ENCODE measurements at places on chromosomes 2 and 18.

- no peak for DNase-seq
Measured at GRCh38 chr18:23493654-23494053, 9.7 kb upstream of the RMC1 start.

DNA sequence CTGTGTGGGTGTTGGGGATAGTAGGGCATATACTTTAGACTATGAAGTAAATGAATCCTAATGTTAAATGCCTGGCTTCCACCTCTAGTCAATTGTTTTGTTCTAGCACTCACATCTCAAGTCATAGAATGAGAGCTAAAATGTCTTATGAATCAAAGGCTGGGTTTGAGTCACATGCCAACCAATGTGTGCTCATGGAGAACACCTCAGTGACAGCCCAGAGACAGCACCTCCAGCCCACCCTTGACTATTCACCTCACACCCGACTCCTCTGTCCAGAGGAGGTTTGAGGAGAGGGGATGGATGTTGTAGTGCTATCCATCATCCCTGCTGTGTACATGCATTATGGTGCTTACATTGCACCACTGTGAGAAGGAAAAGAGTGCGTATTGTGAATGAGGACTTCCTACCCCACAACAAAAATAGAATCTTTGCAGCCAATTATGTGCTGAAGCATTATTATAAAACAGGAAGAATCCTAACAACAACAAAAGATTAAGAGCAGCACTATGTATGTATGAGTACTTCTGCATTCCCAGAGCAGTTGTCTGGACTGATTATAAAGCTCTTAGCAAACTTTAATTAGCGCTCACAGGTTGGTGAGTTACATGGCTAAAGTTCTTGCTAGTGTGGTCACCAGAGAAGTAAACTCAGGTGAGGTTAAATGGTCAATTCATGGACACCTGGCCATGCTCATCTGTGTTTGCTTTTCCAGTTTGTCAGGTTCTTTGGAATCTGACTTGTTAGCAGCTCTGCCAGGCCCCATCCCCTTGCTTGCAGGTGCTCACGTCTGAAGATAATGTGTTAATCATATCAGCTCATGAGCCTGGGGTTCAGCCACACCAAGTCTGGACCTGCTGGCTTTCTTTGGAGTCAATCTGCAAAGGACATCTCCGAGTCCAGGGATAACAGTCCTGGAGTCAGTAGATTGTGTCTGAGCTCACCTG, 55.3 kb upstream of the NABP1 start:
- DNase-seq, result no peak

DNA sequence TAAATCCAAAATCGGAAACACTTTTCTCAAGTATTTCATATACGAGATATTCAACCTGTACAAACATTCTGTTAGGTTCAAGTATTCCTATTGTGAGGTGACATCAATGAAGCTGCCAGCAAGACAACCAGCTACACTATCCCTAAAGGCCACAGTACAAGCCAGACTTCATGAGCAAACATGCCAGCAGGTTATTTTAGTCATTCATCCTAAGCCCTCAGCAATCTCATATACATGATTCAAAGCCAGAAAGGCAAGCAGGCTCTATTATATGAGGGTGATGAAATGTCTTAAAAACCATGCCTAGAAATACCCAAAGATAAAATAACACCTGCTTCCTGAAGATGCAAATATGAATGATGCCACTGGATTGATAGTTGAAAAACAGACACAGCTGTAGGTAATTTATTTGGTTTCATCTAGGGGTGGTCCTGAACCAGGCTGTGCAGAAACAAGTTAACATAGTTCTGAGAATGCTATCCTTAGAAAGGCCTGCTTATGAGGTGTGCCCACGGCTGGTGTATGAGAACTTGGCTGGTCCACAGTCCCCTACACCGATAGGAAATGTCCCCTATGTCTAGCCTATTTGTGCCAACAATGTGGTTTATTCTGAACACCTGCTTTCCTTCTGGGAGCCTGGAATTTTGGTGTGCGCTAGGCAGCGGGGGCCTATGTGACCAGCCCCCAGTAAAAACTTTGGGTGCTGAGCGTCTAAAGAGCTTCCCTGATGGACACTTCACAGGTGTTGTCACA, 48.2 kb upstream of the KIDINS220 start:
- no peak for DNase-seq

- peak; percentile 78 for DNase-seq
Measured at GRCh38 chr2:85886590-85886989, 2.2 kb downstream of the ST3GAL5 start.

DNA sequence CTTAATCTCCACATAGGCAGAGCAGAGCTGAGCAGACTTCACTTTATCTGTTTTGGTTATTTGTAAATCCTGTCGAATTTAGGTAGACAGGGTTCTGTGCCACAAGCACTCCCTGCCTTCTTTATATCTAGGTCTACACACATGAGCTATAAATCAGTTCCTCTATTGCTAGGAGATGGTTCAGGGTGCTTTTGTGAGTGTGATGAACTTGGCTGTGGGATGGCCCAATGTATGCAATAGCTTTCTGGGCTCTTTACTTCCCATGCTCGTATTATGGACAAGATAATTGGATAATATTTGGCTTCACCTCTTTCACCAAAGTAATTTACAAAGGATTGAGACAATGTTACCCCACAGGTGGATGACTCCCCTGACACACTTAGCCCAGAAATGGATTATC, 72.2 kb downstream of the PLB1 start:
- DNase-seq, result no peak

- DNase-seq, result peak; percentile 89
Measured at GRCh38 chr2:231666171-231667095, 41.9 kb upstream of the PTMA start.

- DNase-seq, result no peak
Measured at GRCh38 chr2:147386284-147386683, 458.5 kb upstream of the ACVR2A start.

- no peak for DNase-seq
Measured at GRCh38 chr2:96702098-96702785, 37.6 kb downstream of the LMAN2L start.

DNA sequence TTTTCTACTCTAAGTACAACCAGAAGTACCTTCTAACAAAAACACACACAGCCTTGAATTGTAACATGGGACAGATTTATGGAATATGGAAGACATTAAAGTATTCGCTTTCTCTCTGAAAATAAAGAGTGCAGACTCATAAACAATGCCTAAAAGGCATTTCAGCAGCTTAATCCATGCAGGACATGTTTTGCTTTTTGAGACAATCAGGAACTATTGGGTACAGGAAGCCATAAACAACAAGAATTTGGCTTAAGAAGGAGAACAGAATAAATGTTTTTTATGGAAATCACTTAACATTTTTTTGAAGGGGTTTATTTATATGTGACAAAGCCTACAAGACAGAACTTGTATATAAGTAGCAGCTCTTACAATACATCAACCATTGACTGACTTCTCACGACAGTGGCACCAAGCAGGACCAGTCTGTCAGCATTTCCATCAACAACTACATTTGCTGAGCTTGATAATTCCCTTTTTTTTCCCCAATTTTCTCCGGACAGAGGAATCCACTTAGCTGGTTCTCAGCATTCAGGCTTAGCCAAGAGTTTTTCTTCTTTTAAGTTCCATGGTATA, 140.1 kb downstream of the EXOC6B start:
- no peak for DNase-seq

- DNase-seq, result no peak
Measured at GRCh38 chr2:113237604-113238160, 41.0 kb downstream of the PAX8 start.

DNA sequence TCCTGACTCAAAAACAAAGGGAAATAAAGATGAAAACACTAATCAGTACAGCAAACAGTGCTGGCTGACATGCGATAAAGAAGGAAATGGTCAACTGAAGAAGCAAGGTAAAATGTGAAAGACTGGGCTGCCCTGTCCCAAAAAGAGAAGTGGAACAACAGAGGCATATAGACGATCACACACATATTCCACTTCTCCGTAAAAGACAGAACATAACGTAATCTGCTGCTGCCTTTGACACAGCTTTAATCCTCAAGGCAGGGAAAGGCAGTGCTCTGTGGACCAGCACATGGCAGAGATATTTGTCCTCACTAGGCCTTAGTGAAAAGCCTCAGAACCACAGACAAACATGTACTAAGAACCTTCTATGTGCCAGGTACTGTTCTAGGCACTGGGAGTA, 24.3 kb upstream of the REL start:
- DNase-seq, result no peak

GRCh38 chr2:185208261-185208660, 530.3 kb upstream of the FSIP2 start:
- DNase-seq, result no peak

DNA sequence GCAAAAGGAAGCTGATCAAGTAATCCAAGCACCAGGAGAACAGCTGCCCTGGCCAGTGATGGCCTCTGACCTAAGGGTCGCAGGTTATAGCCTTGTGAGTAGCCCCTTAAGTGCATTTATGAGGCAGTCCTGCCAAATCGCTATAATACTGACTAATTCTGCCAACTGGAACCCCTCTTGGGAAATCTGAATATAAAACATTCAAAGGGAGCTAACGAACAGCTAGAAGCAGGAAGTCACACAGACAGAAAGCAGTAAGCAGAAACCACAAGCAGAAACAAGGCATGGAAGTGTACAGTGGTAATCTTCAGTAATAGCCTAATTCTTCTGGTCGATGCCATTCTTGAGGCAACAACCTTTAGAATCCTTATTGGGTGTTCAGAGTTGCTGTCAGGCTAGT, 521.3 kb downstream of the METTL4 start:
- no peak for DNase-seq

DNA sequence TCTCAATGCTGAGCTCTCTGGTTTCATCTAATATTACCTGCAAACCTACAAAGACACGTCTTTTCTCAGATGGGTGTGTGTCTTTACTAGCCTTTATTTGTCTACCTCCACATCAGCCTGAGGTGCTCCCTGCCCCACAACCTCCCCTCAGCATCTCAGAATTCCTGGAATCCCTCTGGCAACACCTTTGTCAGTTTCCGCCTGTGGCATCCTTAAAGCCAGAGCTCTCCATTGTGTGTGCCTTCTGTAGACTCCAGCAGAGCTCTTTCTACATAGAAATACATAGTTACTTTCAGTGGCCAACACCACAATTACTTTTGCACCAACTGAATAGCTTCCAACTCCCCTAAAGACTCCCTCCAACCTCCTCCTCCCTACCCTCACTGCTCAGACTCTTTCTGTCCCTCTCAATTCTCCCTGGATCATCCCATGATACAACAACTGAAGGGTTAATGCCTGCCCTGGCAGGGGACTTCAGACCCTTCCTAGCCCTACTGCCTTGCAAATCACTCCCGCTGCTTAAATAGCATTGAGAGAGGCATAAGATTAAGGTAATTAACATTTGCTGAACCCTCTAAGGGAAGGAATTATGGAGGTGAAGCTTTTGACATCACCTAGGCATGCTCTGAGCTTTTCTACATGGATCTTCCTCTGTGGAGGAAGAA, 39.6 kb upstream of the RMDN2 start:
- DNase-seq, result no peak

DNA sequence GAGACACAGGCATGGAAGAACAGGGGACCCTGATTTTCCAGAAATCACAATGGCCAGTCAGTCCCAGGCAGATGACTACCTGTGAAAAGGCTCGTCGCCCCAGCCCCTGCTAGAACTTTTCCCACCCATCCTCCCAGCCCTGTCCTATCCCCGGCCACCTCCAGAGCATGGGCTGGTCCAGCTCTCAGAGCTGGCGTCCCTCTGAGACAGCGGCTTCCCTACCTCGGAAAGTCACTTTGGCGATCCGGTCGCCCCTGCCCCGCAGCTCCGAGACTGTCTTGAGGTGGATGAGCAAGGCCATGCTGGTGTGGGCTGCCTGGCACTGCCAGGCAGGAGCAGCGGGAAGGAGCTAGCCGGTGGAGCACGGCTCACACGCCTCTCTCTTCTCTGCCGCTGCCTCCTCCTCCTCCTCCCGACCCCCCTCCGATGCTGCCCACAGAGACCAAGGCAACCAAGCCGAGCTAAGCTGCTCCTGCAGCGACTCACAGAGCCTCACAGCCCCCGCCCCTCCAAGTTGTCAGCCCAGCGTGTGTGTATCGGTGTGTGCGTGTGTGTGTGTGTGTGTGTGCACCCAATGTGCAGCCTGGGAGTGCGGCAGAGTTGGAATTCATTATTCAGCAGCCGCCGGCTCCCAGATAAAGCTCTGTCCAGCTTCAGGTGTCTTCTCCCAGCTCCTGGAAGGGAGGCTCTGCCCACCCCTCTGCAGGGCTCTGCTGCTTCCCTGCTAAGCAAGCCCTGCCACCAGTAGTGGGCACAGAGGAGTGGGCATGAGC, 80.5 kb upstream of the OTOF start:
- DNase-seq, result no peak

DNA sequence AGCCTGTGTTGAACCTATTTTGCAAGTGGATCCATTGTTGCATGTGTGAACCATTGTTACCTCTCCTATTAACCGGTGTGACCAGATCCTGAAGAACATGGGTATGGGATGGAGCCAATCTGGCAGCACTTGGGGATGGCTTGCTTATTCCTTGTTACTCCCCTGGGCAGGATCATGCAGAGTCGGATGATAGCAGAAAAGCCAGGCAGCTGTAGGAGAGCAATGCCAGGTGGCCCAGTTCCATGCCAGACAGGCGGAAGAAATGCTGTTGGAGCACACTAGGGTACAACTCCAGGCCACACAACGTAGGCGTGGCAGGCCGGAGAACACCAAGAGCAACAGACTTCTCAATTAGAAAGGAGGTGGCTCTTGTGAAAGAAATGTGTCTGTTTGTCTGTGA, 16.3 kb upstream of the MYO1B start:
- no peak for DNase-seq

DNA sequence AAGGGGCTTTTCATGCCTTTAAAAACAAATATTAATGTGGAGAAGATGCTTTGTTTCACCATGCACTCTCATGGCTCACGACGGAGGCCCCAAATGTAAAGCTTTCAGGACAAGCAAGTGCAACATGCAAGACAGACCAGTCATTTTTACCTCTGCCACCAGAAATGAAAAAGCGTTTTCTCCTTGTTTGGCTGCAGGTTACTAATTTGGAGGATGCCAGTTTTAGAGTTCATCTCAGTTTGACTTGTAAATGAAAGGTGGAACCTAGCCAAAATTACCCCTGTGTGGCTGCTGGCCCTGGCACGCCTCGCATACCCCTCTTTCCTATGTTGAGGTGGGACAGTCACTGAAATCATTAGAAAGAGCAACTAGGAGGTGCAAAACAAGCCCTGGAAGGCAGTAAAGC, 138.6 kb downstream of the BCL2 start:
- no peak for DNase-seq

- no peak for DNase-seq
Measured at GRCh38 chr18:10530002-10530401, 4.2 kb downstream of the NAPG start.

GRCh38 chr18:72867746-72868584, at the start of gene NETO1:
Gene NETO1, minus strand, starts transcription at chr18:72867987. Its CDS starts 696 bp downstream, at chr18:72867291.
- DNase-seq, result no peak

GRCh38 chr18:33536904-33537303, 41.1 kb upstream of the ASXL3 start:
- DNase-seq, result no peak

DNA sequence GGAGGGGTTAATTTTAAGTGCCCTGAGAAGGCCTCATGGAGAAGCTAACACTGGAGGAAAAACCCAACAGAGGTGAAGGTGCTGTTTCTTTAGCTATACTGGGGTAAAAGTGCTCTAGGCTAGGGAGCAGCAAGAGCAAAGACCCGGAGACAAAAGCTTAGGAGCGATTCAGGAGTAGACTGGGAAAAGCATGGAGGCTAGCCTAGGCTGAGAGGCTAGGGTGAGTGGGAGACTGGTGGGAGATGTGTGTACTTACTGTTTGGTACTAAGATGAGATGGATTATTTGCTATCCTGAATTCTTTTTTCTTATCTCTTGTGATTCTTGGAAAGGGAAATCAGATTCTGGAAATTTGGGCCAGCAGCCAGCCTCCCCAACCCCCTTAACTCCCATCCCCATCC, 2.0 kb downstream of the GIGYF2 start:
- no peak for DNase-seq

Data from AG09319 (cell line).